NCI-H524 (cell line): ENCODE measurements at places on chromosomes 12 and 14.
A peak's percentile ranks its signal among the peaks of the same experiment; 100 is the strongest.

DNA sequence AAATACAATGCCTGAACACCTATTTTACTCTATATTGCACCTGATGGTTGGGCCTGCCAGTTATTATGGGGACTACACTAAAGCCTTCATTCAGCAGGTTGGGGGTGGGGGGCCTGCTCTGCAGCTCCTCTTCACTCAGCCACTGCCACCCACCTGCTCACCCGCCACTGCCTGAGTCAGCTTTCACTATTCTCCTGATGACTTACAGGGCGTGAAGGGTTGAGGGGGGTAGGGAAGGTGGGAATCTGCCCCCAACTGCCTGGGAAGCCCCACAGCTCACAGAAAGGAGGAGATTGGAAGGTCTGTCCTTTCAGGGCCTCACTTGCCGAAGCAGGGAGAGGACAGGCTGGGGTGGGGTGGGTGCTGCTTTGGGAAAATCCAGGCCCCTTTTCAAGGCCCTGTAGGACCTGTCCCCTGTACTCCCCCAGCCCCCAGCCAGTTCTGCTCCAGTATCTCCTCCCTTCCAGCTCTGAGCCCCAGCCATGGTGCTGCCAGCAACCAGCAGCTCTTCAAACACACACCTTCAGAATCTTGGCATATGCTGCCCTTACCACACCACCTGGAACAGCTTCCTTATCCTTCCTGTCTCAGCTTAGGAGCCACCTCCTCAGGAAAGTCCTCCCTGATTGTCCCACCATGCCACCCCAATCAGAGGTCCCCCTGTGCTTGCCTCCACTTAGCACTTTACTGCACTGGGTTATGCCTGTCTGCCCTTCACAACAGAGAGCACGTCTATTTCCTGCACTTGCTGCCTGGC, 33.1 kb downstream of the IRF2BPL start:
- DNase-seq: no peak

- DNase-seq: no peak
These were observed 192.2 kb downstream of the PRKD1 start for GRCh38 chr14:29735459-29735858.

GRCh38 chr14:55798406-55798805, 218.4 kb downstream of the KTN1 start:
- DNase-seq: no peak

- no peak for DNase-seq
These were observed 76.7 kb downstream of the GALNT8 start for GRCh38 chr12:4796694-4797482.

- peak; percentile 98 for DNase-seq
These were observed 83.2 kb downstream of the SLC38A6 start for GRCh38 chr14:61064210-61064609.

- DNase-seq: no peak
These were observed 135.1 kb downstream of the ETNK1 start for GRCh38 chr12:22759769-22760674.

DNA sequence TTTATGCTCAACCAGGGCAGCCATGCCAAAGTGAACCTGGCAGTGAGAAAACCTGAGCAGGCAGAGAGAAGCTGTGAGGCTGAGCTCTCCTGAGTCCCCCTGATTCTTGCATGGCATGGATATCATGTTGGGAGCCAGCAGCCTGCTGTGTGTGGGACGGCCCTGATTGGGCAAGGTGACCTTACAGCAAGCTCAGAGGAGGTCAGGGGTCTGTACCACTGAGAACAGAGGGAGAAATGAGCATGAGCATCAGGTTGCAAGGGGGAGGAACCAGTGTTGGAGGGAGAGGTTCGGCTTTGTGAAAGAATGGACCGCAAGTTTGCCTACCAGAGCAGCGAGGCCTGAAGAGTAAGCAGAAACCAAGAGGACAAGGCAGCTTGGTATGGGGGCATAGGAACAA, 59.1 kb upstream of the PTGR2 start:
- DNase-seq: no peak

- no peak for DNase-seq
These were observed 84.5 kb downstream of the CHGA start for GRCh38 chr14:93007225-93007997.

- DNase-seq: no peak
These were observed 44.3 kb upstream of the TRAF3 start for GRCh38 chr14:102732924-102733323.

DNA sequence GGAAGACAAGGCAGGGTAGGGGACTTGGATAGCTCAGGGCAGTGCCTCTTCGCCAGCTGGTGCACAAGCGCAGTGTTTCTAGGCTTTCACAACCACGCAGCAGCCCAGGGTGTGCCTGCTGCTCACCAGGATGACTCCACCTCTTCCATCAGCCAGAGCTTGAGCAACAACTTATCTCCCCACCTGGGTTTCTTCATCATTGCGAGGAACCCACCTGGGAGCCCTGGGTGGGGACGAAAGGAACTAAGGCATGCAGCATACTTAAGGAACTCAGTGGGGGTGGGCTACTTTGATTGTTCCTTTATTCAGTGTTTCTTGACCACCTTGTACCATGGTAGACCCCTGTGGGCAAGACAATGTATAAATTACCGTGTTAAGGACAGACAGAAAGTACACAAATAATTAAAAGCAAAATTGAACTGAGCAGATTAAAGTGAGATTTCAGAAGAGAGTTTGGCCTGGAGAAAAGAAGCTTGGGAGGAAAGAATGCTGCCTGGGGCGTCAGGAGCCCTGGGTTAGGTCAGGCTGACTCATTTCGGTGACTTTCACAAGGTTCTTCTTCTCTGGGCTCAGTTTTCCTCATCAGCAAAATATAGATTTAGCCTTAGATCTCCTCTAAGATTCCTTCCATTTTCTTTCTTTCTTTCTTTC, 22.9 kb downstream of the KRT18 start:
- DNase-seq: no peak

DNA sequence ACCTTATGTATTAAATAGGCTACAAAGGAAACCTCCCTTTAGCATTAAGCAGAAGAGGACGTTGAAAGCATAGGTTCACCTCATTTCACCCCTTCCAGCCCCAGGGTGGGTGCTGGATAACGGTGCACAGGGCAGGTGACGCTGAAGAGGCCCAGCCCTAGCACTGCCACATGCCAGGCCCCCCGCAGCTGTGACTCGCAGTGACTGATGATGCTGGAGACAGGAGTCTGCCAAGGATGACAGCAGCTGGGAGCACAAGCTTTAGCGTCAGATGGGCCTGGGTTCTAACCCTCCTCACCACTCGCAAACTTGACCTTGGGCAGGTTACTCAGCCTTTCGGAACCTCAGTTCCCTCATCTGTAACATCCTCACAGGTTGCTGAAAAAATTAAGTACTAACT, 76.7 kb downstream of the TBK1 start:
- DNase-seq: peak; percentile 30

- DNase-seq: no peak
These were observed 20.9 kb downstream of the PLEKHA5 start for GRCh38 chr12:19150273-19150900.

GRCh38 chr14:54622192-54622958, 55.4 kb downstream of the SAMD4A start:
- no peak for DNase-seq

DNA sequence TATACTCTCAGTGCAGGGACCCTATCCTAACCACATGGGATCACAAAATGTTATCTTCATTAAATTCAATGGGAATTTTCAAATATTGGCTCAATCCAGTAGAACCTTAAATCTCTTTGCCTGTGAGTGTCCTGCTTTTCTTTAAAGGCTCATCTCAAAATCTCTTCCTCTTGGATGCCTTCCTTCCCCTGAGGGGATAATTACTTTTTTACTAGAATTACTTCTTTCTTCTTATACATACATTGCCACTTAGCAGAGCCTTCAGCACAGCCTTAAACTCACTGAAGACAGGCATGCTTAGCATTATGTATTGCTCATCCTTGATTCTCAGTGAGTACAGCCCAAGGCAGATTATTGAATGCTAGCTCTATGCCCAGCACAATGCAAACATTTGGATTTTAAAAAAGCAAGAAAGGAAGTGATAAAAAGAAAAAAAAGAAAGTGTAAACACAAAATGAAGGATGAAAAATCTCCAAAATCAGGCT, 1918.0 kb upstream of the FLRT2 start:
- no peak for DNase-seq

- no peak for DNase-seq
These were observed 24.0 kb downstream of the SYT1 start for GRCh38 chr12:78888568-78888967.

DNA sequence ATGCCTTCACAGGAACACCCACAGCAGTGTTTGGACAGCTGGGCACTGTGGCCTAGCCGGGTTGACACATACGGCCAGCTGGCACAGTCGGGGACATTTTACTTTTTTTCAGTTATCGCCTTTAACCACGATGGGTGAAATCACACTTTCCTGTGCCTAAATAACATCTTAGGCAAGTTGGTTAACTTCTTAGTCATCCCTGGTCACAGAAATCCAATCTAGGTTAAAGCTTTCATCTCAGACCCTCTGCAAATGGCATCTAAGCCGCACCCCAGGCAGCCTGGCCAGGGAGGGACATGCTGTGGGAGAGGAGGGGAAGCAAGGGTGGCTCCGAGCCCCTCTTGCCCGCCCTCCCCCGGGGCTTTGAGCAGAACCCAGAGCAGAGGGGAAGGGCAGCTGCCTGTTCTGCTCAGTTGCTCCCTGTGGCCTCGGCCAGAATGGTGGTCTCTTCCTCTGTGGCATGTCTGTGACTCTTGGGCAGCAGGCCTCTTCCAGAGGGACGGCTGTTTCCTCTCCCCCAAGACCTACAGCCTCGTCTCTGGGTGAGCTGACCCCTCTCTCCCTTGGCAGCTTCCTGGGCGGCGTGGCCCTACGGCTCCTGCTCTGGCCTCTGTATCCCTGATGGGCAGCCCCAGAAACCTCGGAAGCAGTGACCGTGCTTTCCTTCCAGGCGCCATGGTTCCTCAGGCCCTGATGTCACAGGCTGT, 85.4 kb upstream of the DYNC1H1 start:
- no peak for DNase-seq

GRCh38 chr14:74400031-74400685, 25.9 kb downstream of the SYNDIG1L start:
- DNase-seq: no peak

- DNase-seq: peak; percentile 65
These were observed 35.4 kb upstream of the ATP23 start for GRCh38 chr12:57905812-57906475.

DNA sequence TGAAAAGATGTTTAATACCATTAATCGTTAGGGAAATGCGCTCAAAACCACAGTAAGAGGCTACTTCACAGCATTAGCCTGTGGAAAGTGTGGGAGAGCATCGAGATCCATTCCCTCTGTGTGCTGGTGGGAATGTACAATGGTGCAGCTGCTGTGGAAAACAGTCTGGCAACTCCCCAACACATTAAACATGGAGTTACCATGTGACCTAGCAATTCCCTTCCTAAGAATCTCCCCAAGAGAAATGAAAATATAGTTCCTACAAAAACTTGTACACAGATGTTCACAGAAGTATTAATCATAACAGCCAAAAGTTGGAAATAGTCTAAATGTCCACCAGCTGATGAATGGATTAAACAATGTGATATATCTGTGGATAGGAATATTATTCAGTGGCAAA, 23.8 kb downstream of the MLXIP start:
- no peak for DNase-seq

- no peak for DNase-seq
These were observed 17.6 kb upstream of the AMIGO2 start for GRCh38 chr12:47097276-47097896.

GRCh38 chr12:71426300-71427047, 13.1 kb upstream of the LGR5 start:
- DNase-seq: no peak

DNA sequence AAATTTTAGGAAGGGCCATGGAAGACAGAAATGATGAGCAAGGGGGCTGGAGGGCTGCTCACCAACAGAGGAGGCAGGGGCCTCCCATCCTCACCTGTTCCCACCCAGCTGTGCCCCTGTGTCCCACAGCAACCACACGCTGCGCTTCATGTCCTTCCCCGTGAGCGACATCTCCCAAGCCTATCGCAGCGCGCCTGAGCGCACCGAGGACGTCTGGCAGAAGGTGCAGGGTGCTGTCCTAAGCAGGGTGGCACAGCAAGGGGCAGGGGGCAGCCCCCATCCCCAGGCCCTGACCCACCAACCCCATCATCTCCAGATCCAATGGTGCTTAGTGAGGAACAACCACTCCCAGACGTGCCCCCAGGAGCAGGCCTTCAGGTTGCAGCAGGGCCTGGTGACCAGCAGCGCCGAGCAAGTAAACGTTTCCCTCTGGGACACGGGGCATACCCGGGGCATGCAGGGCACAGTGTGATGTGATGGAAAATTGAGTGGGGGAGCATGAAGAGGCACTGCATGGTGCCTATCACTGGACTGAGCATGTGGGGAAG, 8.1 kb downstream of the CARMIL3 start:
- DNase-seq: no peak

DNA sequence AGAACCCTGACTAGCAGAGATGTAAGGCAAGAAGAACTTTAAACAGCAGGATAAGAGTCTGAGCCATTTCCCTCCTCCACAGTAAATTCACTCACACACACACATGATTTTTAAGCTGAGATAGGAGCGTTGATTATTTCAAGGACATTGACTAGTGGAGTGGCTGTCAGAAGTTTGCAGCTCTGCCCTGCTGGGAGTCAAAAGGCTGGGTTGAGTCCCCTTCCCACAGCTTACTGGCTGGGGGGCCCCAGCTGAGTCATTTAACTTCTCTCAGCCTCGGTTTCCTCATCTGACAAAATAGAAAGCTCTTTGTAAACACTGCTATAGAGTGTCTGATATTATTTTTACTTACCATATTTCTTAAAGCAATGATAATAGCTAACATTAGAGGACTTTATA, 28.3 kb downstream of the VCPKMT start:
- no peak for DNase-seq

- peak; percentile 57 for DNase-seq
These were observed 1.5 kb downstream of the KRT8 start for GRCh38 chr12:52903285-52903854.

GRCh38 chr14:105086833-105087307, 21.6 kb upstream of the GPR132 start:
- peak; percentile 82 for DNase-seq

GRCh38 chr12:76921100-76921471, 42.3 kb upstream of the CSRP2 start:
- DNase-seq: no peak

DNA sequence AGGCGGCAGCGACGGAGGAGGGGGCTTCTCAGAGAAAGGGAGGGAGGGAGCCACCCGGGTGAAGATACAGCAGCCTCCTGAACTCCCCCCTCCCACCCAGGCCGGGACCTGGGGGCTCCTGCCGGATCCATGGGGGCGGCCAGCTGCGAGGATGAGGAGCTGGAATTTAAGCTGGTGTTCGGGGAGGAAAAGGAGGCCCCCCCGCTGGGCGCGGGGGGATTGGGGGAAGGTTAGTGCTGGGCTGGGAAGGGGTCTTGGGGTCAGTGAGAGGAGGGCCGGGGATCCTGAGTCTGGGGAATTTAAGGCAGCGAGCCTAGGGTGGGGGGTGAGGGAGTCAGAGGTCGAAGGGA, 203 bp downstream of the NFATC4 start:
- DNase-seq: peak; percentile 90

- no peak for DNase-seq
These were observed 1.7 kb downstream of the PAWR start for GRCh38 chr12:79689061-79689476.

GRCh38 chr12:53983950-53984572, 885 bp upstream of the HOXC10 start:
- no peak for DNase-seq

GRCh38 chr14:21089271-21089670, 9.2 kb downstream of the ZNF219 start:
- DNase-seq: no peak
